ENCODE measurements at places on chromosomes 1 and 21. TPM values are rescaled to one million over a fixed set of nuclear protein-coding genes. Genes with fewer than 3 reads are reported as not detected.

Gene HORMAD1
- not detected for total RNA-seq

Gene SGIP1
- not detected for total RNA-seq

Gene UBL4B
- total RNA-seq, result not detected

Gene PLA2G2D
- total RNA-seq, result not detected

Gene ACTL8
- total RNA-seq, result 0.55 TPM

Data from HT-29 (cell line).